Activated T-helper 1 cell treated with anti-CD3 and anti-CD28 coated beads, Interleukin-2, amount 50 U/mL, for 16 hours (primary cell): ENCODE measurements at places on chromosomes 1 and 21.

GRCh38 chr1:226233293-226233692 lies 9.8 kb downstream of the MIXL1 start:
- DNase-seq: no peak

DNA sequence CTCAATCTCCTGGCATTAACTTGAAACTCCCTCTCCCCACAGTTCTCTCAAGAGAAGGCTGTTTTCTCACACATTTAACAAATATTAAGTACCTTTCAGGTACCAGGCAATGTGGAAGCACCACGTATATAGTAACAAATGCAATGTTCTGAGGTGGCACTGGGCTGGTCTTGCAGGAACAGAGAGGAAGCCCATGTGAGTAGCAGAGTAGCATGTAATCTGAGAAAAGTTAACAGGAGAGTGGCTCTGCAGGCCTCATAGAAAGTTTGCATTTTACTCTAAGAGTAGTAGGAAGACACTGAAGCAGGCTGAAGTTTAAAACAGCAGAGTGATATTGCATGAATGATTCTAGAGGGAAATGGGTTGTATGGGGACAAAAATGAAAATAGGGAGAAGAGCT lies 21.0 kb downstream of the ZNF281 start:
- no peak for DNase-seq

GRCh38 chr1:206714331-206715058 lies 29.8 kb downstream of the MAPKAPK2 start:
- no peak for DNase-seq

- DNase-seq: no peak
Observed at GRCh38 chr1:81069856-81070255, 730.9 kb upstream of the ADGRL2 start.

- no peak for DNase-seq
Observed at GRCh38 chr1:36766481-36766880, 267.8 kb downstream of the GRIK3 start.

GRCh38 chr1:34156739-34157138 lies 8.3 kb downstream of the CSMD2 start:
- DNase-seq: no peak

DNA sequence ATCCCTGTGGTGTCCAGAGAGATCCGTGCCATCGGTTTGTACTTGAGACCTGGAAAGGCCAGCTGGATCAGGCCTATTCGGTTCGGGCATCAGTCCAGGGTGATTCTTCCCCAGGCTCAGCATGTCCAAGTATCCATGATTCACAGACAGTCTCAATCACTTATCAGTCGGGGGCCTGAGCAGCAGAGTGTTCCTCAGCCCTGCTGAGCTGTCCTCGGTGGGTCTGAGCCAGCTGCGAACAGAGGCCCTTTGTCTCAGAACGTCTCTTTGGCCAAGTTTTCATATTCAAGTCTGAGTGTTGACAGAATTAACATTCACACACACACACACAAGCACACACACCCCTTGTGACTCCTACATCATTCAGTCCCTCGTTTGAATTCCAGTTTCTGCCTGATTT lies 33.4 kb upstream of the OSBPL9 start:
- DNase-seq: no peak

- no peak for DNase-seq
Observed at GRCh38 chr1:219088778-219089557, 84.7 kb upstream of the LYPLAL1 start.

DNA sequence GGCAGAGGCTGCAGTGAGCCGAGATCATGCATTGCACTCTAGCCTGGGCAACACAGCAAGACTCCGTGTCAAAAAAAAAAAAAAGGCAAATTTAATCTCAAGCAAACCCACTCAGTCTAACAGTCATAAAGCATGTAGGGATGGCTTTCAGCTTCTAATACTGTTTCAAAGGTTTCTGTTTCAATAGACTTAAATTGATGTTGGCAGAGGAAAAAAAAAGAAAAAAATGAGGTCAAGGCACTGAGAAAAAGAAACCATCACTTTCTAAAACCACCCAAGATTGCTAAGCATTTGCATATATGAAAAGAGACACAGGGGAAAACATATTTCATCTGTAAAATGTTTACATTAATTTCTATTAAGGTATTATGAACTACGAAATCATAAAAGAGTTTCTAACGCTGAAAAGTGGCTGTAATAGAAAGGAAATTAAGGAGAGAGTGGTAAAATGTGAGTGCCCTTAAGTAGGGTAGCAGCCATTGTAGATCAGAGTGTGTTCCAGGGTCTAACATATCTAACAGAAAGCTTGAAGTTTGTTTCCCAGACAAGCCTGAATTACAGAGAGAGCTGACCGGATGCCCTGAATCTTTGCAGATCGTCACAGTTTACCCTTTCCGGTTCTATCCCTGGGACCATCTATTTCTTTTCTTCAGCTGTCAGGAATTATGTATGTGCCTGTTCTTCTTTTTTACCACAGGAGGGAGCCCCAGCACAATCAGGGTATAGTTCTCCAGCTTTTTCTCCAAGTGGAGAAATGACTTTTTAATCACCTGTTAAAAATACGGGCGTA lies 70.0 kb downstream of the PLD5 start:
- no peak for DNase-seq

DNA sequence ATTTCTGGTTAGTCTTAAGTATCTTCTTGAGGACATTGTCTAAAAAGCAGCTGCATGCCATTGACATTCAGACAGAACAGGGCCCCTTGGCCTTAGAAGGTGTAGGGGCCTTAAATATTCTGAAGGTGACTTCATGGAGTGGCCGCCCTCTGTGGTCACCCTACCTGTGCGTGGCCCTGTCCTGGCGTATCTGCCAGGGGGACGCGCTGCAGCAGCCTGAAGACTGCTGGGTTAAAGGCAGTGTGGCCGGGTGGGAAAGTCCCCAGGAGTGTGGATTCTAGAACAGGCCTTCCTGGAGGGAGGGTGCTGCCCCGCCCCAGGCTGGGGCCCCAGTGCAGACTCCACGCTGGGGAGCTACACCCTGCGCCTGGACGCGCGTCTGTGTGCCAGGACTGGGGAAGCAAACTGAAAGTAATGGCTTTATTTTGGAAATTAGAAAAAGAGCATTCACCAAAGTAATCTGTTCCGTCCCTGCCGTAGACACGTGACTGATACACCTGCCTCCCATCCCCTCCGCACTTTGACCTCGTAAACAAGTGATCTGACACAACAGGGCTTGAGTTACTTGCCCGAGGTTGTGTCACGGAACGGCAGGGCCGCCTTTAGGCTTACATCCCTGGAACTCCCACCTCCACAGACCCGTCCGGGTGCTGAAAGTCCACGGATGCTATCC lies 1.8 kb downstream of the AGPAT3 start:
- no peak for DNase-seq
